ENCODE measurements at places on chromosomes 7 and 10.

- DNase-seq, result no peak
Observed at GRCh38 chr10:103127241-103127640, 65.8 kb downstream of the NT5C2 start.

- no peak for DNase-seq
Observed at GRCh38 chr10:43225004-43225786, 41.7 kb downstream of the RASGEF1A start.

DNA sequence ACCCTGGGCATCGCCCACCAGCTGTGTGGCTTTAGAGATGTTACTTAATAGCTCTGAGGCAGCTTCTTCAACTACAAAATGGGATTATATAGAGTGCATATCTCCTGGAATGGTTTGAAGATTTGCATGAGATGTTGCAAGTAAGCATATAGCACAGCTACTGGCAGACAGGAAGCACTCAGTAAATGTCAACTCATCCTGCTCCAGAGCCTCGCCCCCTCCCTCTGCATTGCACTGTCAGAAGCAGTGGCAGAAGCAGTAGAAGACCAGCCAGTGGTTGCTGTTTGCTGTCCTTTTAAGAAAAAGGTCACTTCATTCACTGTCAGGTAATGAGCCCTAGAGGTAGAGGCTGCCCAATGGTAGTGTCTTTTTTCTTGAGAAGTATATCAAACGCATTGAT, 180.0 kb upstream of the GHITM start:
- DNase-seq, result no peak

DNA sequence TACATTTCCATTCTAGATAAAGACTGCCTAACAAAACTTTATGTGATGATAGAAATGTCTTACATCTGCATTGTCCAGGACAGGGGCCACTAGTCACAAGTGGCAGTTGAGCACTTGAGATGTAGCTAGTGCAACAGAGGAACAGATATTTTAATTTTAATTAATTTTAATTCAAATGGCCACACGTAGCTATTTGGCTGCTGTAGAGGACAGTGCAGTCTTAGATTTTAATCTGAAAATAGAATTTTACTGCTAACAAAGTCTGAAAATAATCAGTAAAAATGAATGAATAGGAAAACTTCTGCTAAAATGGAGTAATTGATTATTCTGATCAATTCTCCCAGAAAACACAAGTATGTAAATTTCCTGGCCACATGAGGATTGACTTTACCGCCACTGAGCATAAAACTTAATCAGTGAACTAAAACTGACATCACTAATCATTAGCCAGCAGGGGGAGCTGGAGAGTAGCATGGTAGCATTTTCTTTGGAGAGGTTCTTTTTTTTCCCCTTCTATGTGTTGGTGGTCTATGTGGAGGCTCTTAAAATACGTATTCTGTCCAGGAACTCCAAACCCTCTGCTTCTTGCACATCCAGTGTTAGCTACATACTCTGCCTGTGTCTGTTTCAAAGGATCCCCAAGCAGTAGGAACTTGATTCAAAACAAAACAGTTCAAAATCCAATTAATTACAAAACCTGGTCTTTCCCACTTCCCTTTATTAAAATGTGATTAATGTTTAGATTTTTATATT, 52.1 kb downstream of the TSPAN12 start:
- no peak for DNase-seq

- DNase-seq, result no peak
Observed at GRCh38 chr7:38756521-38756920, 125.3 kb upstream of the AMPH start.

DNA sequence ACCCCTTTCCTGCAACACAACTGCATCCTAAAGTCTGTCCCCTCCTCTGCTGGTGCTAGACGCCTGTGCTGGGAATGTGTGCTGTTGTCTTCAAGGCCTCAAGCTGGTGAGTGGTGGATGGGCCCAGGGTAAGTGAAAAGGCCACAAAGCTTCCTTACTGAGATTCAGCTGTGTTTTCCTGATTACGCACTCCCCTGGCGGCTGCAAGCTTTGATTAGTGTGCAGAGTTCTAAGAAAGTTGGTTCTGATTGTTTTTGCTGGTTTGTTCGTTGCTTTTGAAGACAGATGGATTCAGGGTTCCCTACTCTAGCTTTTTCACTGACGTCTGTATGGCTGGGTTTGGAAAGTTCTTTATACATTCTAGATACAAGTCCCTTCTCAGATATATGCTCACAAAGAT, 11.9 kb upstream of the FOXL3 start:
- no peak for DNase-seq

- no peak for DNase-seq
Observed at GRCh38 chr10:34031400-34031799, 696.9 kb upstream of the NRP1 start.

DNA sequence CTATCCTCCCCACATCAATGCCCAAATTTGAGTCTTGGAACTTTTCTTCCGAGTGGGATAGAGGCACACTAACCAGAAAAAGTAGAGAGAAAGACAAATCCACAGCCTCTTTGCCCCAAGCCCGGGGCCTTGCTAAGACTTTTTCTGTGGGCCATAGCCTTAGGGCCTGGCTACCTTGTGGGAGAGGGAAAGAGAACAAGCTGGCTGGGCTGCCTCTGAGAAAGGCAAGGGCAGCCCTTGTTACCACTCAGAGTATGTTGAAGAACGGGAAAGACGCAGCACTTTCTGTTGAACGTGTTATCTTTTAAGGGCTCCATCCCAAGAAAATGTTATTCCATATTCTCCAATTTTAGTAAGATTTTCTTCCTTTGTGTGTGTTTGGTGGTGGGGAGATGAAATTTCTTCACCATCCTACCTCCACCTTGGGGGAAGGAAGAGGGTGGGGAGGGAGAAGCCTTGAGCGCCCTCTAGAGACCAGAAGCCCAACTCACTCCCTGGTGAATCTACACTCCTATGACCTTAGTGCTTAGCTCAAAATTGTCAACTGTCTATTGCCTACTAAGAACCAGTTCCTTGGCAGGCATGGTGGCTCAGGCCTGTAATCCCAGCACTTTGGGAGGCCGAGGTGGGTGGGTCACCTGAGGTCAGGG, 3.9 kb upstream of the NRF1 start:
- no peak for DNase-seq

DNA sequence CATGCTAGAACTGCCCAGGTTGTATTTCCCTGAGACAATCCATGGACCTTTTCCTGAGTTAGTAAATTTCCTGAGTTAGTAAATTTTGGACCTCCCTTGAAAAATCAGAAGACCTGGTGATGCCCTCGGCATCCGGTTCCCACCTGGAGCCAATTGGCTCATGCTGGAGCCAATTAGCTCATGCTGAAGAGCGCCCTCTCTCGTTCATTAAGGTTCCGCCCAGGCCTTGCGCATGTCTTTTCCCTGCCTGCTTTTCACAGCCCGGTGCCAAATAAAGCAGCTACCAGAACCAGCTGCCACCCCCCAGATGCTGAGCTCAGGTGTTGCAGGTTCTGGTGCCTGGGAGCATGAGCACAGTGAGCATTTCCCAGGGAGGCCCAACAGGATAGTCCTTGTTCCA, 96.2 kb downstream of the APBB1IP start:
- no peak for DNase-seq

- no peak for DNase-seq
Observed at GRCh38 chr10:116325987-116326386, 1.7 kb downstream of the CCDC172 start.

- no peak for DNase-seq
Observed at GRCh38 chr7:11175887-11176286, 202.2 kb downstream of the PHF14 start.

GRCh38 chr7:35991511-35992232, 161.4 kb upstream of the EEPD1 start:
- DNase-seq, result no peak

DNA sequence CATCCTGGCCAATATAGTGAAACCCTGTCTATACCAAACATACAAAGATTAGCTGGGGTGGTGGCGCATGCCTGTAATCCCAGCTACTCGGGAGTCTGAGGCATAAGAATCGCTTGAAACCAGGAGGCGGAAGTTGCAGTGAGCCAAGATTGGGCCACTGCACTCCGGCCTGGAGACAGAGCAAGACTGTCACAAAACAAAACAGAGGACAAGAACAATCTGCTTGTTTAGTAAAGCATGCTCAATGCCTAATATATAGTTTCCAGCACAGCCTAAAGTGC, 1.8 kb upstream of the SEC24C start:
- no peak for DNase-seq

GRCh38 chr10:84237199-84238051, 3.9 kb downstream of the LRIT1 start:
- no peak for DNase-seq

DNA sequence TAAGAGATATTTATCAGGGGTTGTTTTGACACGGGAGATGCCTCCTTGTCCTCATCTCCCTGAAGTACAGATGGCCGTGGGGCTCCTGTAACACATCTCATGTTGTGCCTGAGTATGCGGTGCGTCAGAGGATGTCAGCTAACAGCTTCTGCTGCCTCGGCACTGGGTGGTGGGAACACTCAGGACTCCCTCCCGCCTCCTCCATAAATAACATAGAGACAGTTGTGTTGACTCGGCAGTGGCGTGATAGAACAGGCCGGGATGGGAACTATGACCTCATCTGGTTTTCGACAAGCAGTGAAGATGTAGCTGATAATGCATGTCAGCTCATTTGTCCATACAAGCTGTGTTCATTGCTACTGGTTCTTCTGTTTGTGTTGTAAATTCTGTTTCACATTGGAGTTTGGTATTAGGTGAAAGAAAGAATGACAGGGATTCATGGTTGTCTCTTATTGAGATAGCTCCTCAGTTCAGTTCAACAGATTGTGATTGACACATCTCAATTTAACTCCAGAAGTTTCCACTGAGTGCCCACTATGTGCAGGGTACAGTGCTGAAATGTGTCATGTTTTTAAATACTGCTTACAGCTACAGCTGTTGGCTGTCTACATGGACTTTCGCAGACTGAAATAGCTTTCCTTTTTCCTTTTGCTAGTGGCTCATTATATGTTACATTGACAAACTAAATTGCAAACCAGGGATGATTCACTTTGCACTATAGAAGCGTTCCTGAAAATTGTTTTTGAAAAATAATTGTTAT, 87.4 kb downstream of the CHN2 start:
- DNase-seq, result no peak

- no peak for DNase-seq
Observed at GRCh38 chr7:47535704-47536628, 45.9 kb downstream of the TNS3 start.

DNA sequence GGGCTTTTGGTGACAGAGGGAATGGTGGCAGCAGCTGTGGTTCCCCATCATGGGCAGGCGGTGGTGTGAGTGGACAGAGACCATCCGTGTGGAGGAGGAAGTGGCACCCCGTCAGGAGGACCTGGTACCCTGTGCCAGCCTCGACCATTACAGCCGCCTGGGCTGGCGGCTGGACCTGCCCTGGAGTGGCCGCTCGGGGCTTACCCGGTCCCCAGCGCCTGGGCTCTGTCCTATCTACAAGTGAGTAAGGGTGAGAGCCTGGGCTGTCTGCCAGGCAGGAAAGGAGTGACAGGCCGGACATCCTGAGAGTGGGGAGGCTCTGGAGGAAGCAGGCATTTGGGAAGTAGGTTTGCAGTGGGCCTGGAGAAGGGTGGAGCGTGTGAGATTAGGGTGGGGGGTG, 2.9 kb upstream of the ZNF467 start:
- DNase-seq, result no peak

- DNase-seq, result no peak
Observed at GRCh38 chr10:72503241-72503640, 122.6 kb downstream of the MICU1 start.

GRCh38 chr7:46133751-46134150, 212.7 kb upstream of the IGFBP3 start:
- DNase-seq, result no peak

DNA sequence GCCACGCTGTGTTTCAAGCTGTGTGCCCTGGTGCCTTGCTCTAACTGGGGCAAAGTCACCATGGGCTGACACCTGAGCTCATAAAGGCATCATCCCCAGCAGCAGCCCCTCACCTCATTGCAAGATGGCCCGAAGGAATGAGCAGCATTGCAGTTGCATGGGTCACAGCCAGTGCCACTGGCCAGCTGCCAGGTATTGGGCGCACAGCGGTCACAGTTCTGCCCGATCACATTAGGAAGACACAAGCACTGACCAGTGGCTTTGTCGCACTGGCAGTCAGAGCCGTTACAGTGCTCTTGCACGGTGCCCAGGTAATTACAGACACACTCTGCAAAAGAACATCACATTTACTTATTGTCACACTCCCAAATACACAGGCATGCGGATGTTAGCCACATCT, 51.1 kb downstream of the LAMB1 start:
- no peak for DNase-seq

GRCh38 chr7:24050991-24051560, 232.9 kb upstream of the NPY start:
- DNase-seq, result no peak

DNA sequence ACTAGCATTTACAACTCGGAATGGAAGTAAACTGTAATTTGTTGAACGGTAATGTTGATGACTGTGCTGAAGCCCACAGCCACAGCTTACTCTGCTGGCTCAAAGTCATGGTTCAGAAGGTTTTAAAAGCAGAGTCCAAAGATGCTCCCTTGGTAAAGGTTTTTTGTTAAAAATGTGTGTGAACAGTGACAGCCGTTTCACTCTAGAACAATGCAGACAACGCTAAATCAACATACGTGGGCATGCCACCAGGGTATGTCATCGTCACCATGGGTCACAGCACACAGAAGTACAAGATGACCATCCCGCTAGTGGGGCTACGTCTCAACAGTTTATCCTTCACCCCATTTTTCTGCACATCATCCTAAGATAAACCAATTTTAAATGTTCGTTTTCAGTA, 106.5 kb upstream of the LANCL2 start:
- DNase-seq, result no peak

GRCh38 chr7:47932016-47932415, 16.2 kb downstream of the PKD1L1 start:
- DNase-seq, result no peak

All from esophagus squamous epithelium (tissue), 5 donors.